ENCODE measurements at places on chromosomes 1 and 21. TPM values are rescaled to one million over a fixed set of nuclear protein-coding genes. Genes with fewer than 3 reads are reported as not detected.

GRCh38 chr1:116579259-116579875 lies 8.5 kb upstream of the CD58 start:
- no peak for DNase-seq

- DNase-seq: no peak
Measured at GRCh38 chr1:246350745-246351144, 156.3 kb downstream of the SMYD3 start.

GRCh38 chr1:31027693-31028526 lies 37.6 kb downstream of the PUM1 start:
- no peak for DNase-seq

The MTOR gene
- 27.7 TPM for total RNA-seq

The ADGRB2 gene
- 11.3 TPM for total RNA-seq

DNA sequence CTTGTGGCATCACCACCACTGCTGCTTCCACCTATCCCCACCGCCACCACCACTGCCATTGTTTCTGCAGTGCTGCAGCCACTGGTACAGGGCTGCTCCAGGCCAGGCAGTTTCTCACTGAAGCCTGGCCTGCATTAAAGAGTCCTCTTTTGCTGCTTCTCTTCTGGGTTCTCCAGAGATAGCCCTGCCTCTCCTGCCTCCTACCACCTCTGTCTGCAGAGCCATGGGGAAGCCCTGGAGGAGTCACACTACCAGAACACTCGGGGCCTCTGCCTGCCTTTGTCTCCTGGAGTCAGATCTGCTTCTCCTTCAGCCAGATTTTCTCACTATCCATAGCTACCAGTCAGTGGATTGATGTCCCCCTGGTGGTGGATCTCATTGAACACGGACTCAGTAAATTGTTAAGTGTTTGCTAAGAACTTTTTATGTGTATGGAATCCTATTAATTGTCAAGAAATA lies 37.7 kb upstream of the DDAH1 start:
- peak; percentile 23 for DNase-seq

Data from A172 (cell line).